ENCODE measurements at places on chromosomes 12 and 14.

- DNase-seq, result no peak
These were observed 166.4 kb downstream of the PELI2 start for GRCh38 chr14:56284641-56285040.

- DNase-seq, result no peak
These were observed 215.4 kb downstream of the PELI2 start for GRCh38 chr14:56333359-56334292.

GRCh38 chr14:34334329-34334728 lies 127.7 kb downstream of the SPTSSA start:
- DNase-seq, result no peak

DNA sequence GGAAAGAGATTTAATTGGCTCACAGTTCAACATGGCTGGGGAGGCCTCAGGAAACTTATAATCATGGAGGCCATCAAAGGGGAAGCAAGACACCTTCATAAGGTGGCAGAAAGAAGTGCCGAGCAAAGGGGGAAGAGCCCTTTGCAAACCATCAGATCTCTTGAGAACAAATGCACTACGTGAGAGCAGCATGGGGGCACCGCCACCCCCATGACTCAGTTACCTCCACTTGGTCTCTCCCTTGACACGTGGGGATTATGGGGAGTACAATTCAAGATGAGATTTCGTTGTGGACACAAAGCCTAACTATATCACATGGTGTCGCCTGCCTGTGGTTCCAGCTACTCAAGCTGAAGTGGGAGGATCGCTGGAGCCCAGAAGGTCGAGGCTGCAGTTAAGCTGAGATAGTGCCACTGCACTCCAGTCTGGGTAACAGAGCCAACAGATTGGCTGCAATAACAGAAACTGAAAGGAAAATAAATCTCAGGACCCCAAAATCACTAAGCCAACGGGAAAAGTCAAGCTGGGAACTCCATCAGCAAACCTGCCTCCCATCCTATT lies 10.0 kb upstream of the CDCA4 start:
- no peak for DNase-seq

GRCh38 chr12:102144221-102144620 lies 24.2 kb downstream of the PARPBP start:
- DNase-seq, result no peak

- DNase-seq, result no peak
These were observed 100.1 kb downstream of the CRADD start for GRCh38 chr12:93777254-93777653.

DNA sequence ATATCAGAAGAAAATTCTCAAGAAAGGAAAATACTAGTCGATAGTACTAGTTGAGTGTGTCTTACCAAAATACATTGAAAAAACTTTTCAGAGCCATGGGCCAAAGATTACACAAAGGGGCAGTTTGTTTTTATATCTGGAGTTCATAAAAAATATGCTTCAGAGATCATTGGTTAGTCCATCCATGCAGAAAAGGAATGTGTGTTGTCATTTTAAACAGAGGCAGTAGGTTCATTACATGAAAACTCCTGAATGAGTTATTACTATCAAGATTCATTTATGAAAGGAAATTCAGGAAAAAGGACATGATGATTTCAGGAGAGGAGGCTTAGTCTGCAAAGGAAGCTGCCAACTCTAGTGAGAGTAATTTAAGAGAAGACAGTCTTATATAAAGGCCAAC lies 354.8 kb downstream of the AEBP2 start:
- no peak for DNase-seq

- DNase-seq, result no peak
These were observed 57.2 kb downstream of the LTBP2 start for GRCh38 chr14:74554742-74555362.

DNA sequence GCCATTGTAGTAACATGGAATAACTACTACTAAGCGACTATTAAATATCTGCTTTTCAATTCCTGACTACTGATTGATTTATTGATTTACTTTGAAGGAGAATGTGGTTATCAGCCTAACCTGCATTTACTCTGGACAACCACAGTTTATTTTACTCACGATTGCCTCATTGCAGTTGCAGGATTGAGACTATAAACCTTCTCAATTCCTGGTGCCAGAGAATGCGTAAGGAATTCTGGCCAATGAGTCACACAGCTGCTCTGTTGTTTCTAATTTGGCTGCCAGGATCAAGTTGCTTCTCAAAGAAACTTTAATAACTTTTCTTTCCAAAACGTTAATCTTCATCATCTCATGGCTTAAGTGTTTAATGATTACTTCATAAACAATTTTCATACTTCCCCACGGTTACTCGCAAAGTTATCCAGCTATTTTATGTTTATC lies 13.1 kb upstream of the TMTC1 start:
- DNase-seq, result no peak

DNA sequence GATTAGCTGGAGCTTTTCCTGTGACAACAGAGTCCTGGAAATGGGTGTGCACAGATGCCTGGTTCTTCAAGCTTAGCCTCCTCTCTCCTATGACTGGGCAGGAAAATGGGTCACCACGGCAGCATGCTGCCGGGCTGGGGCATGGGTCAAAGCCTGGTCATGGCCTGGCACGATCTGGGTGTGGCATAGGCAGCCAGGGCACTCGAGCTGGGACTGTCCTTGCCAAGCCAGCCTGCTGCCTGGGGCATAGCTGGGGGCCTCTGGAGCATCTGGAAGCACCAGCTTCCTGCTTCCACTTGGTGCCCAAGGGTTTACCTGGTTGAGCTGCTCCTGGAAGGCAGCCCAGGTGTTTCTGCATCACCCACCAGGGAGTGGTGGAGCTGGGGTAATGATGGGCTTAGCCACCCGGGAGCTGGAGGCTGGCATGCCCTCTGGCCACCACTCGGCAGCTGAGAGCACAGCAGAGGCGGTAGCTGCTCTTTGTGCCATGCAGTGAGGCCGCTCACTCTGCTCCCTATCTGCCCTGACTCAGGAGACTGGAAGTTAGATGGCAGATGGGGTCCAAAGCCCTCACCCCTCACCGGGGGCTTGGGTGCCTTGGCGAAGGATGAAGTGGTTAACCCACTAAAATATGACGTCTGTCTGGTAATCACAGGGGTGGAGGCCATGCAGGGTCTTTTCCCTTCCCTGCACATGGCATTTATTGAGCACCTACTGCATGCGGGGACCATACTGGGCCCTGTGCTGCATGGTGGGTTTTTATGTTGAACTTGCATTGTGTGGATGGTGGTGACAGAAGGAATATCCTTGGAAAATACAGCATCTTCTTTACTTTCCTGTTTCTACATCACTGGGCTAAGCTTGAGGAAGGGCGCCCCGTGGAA lies 1.7 kb downstream of the OTUB2 start:
- no peak for DNase-seq

DNA sequence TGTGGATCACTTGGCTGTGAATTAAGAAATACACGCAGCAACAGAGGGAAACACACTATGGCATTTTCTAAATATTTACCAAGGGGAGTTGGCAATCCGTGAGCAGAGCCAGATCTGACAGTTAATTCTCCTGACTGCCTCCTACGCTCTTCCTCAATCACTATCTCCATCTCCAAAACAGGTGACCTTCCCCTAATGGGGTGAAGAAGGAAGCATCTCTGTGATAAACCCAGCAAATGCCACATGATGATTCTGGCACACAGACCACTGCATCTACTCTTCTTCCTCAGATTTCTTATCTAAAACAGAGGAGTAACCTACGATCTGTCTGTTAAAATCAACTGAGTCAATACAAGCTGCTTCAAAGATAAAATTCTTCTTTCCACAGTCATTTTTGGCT lies 4.4 kb downstream of the SPTB start:
- DNase-seq, result no peak

GRCh38 chr12:5807514-5808219 lies 137.4 kb downstream of the ANO2 start:
- DNase-seq, result no peak

DNA sequence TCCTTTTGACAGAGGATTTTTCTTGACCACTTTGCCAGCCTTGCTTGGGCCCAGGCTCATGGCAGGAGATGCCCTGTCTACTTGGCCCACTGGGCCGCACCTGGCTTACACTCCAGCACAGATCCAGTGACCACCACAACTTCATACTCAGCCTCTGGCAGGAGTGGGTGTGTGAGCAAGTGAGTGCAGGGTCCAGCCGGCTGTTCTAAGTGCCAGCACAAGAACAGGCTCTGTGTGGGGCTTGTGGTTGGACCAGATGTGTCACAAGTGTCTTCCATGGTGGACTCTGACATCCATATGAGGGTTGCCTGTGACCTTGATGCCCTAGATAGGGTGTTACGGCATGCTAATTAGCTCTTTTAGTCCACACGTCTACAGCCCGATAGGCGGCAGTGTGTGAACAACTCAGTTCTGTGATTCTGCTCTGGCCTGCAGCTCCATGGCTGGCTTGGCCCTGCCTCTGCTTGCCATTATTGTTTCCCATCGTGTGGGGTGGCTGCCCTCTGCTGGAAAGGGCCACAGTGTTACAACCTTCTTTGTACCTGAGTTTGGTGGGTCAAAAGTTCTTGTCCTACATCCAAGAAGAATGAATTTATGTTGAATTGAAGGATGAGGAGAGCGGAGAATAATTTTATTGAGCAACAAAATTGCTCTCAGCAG lies 1089.1 kb downstream of the SLC6A15 start:
- DNase-seq, result no peak

DNA sequence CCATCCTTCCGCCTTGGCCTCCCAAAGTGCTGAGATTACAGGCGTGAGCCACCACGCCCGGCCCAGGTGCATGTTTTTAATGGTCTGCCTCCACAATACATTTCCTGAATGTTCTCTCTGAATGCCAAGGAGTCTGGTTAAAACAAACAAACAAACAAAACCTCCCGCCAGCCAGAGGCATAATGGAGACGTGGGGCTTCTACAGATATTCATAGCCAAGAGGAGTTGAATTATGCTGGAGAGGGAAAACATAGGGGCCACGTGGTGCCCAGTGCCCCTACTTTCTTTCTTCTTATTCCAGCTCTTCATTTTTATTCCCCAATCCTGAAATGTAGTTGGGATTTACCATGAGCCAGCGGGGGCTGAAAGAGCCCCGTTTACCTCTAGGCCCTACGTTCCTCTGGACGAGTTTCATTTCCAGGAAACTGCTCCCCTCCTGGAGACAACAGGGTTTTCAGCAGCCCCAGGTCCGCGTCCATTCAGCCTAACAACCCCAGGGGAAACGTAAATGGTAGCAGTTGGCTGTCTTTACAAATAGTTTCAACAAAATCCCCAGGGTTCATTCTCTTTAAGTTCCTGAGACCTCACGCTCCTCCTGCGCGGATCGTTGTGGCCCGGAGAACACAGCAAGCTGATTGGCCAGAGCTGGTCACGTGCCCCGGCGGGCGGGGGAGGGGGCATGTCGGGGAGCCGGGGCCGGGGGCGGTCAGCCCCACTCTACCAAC lies 108.5 kb upstream of the ESRRB start:
- DNase-seq, result no peak

- no peak for DNase-seq
These were observed at the start of gene CLBA1 for GRCh38 chr14:104985675-104986486. Gene CLBA1 (plus strand): TSS chr14:104985788. CDS start chr14:104986432, 644 bp downstream.

DNA sequence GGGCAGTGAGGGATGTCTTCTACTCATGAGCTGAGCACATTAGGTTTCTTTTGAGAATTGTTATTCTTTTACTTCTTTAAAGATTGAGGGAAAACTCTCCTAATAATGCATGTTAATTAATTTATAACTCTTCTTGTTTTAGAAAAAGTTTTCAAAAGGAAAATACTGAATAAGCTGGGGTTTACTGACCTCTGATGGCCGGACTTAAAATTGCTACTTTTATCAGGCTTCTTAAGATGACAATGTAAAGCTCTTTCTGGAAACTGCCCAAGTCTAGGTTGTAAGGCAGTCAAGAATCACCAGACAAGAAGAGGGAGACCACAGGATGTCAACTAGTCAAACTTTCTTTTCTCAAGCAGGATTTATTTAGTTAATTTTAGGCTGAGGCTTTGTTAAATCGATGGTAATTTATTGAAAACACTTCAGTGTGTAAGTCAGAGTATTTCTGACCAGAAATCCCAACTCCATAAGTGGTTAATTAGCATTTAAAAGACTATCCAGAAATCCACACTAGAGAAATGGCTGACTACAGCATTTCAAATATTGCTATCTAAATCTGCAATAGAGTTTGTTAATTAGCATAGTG lies 82.1 kb downstream of the AVPR1A start:
- DNase-seq, result no peak

- DNase-seq, result no peak
These were observed 14.4 kb downstream of the IRF2BPL start for GRCh38 chr14:77014004-77014604.

DNA sequence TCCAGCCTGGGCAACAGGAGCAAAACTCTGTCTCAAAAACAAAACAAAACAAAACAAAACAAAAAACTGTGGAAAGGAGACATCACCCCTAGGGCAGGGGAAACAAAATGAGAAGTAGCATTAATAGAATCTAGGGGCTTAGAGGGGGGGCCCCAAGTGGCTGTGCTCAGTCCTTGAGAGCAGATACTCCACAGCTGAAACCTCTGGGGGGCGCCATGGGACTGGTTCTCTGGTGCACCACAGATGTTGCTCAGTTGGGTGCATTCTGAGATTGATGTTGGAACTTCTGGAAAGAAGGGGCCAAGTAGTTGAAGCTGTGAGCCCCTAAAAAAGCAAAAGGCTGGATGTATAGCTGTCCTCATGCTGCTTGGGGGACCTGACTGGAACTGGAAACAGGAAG lies 11.8 kb upstream of the SYNE2 start:
- DNase-seq, result no peak

DNA sequence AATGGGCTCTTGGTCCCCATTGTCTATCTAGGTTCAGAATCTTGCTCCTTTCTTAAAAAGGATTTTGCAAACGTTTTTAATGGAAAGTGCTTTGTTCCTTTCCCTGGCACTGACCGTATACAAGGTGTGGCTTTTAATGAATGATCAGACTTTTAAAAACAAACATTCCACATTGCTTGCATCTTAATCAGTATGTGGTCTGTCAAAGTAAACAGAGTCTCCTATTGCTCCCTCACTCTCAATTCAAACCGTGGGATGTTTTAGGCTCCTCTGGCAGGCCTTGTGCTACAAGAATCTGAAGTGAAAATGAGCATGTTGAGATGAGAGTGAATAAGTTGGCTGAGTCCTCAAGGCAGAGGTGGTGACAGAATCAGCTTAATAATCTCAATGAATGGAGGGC lies 107.0 kb downstream of the VRK1 start:
- DNase-seq, result no peak

DNA sequence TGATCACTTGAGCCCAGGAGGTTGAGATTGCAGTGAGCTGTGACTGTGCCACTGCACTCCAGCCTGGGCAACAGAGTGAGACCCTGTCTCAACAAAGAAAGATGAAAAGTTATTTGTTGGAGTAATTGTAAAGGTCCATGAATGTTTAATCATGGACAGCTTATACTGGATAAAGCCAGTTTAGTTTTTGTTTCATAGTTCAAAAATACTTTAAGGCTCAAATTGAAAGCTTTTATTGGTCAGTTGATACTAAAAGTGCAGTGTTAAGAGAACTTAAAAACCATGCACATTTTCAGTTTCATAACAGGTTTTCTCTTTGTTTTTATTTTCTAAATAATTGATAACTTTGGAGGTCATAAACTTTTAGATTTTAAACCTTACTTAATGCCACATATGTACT lies 108.4 kb downstream of the MON2 start:
- DNase-seq, result no peak

GRCh38 chr12:130633771-130634170 lies 82.3 kb downstream of the RIMBP2 start:
- no peak for DNase-seq

- DNase-seq, result no peak
These were observed 490 bp downstream of the RILPL1 start for GRCh38 chr12:123532808-123533649.
